Glutamatergic neuron (in vitro differentiated cells): ENCODE measurements at places on chromosomes 7 and 10. TPM values are rescaled to one million over a fixed set of nuclear protein-coding genes. Genes with fewer than 3 reads are reported as not detected.

Gene FGFBP3
- 7.5 TPM for total RNA-seq

Gene ARHGEF35
- total RNA-seq, result 0.69 TPM

Gene OAT
- total RNA-seq, result 49.2 TPM

DNA sequence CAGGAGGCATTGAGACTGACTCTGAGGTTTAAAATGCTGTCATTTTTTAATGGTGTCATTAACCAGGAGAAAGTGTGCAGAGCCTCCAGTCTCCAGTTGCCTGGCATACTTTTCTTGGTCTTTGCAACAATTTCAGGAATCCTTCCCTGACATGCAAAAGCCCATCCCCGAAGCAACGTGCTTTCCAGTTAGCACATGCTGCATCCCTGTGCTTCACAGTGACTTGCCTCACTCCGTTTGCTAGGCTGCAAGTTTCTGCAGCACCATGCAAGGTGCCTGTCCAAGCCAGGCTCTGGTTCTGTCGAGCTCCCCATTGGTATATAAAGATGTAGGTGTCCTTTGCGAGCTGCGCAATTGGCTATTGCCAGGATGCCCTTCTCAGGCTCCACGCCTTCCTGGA is 135.0 kb downstream of the GALNT17 start:
- H3K27ac ChIP-seq, result no peak overlapping the region
- no peak overlapping the region for H3K4me3 ChIP-seq
- peaks cover 14% of the 10 kb centered on the region for H3K36me3 ChIP-seq

DNA sequence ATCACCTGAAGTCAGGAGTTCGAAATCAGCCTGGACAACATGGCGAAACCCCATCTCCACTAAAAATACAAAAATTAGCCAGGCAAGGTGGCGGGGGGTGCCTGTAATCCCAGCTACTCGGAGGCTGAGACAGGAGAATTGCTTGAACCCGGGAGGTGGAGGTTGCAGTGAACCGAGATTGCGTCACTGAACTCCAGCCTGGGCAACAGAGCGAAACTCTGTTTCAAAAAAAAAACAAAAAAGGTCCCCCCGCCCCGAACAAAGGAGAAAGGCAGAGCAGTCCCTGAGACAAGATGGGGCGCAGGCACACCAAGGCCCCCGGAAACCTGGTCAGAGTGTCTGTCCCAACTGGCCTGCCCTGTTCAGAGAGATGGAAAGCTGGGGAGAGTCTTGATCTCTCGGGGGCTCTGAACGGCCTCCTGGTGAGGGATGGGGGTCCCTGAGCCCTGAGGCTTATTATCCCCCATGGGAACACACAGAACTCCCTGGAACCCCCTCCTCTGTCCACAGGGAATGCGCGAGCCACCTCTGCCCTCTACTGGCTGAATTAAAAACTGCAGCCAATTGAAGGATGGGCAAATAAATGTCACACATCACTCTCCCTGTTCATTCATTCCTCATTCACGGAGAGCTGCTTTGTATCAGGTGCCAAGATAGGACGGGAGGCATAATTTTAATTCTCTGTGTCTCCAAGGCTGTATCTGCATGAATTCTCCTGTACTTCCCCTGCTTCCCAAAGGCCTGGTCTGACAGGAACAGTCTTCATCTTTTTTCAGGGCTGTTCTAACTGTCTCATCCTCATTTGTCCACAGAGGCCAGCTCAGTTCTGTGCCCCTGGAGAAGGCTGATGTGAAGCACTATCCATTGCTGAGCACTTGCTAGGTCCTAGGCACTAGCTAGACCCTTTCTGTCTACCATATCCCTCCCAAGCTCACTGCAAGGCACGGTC is 28.9 kb downstream of the MAT1A start:
- peaks cover 1% of the 10 kb centered on the region for H3K27me3 ChIP-seq
- H3K27ac ChIP-seq, result no peak overlapping the region
- no peaks in the 10 kb centered on the region for H3K36me3 ChIP-seq
- H3K4me1 ChIP-seq, result peaks cover 2% of the 10 kb centered on the region
- DNase-seq, result no peak

GRCh38 chr10:7411671-7412128 is 866 bp upstream of the SFMBT2 start:
- H3K4me3 ChIP-seq, result peak overlapping the region; percentile 99
- peak; percentile 34 for DNase-seq
- no peaks in the 10 kb centered on the region for H3K36me3 ChIP-seq
- H3K27ac ChIP-seq, result no peak overlapping the region

- H3K27me3 ChIP-seq, result no peaks in the 10 kb centered on the region
- peaks cover 7% of the 10 kb centered on the region for H3K4me1 ChIP-seq
- H3K36me3 ChIP-seq, result no peaks in the 10 kb centered on the region
- no peak overlapping the region for H3K4me3 ChIP-seq
- DNase-seq, result no peak
- no peak overlapping the region for H3K27ac ChIP-seq
Observed at GRCh38 chr7:10577866-10578374, 395.8 kb upstream of the PHF14 start.

GRCh38 chr7:4616116-4616515 is 66.0 kb upstream of the FOXK1 start:
- H3K27me3 ChIP-seq, result peaks cover 5% of the 10 kb centered on the region
- no peaks in the 10 kb centered on the region for H3K4me1 ChIP-seq
- DNase-seq, result no peak
- H3K27ac ChIP-seq, result no peak overlapping the region
- H3K4me3 ChIP-seq, result no peak overlapping the region
- H3K36me3 ChIP-seq, result peaks cover 8% of the 10 kb centered on the region

GRCh38 chr10:46520941-46521340 is 35.5 kb downstream of the GPRIN2 start:
- peak; percentile 25 for DNase-seq
- no peaks in the 10 kb centered on the region for H3K27me3 ChIP-seq
- no peak overlapping the region for H3K4me3 ChIP-seq
- H3K4me1 ChIP-seq, result peaks cover 3% of the 10 kb centered on the region
- H3K27ac ChIP-seq, result no peak overlapping the region

- no peak for DNase-seq
- peaks cover 9% of the 10 kb centered on the region for H3K36me3 ChIP-seq
- H3K27ac ChIP-seq, result no peak overlapping the region
- no peak overlapping the region for H3K4me3 ChIP-seq
Observed at GRCh38 chr7:128236924-128237586, 4.0 kb upstream of the LEP start.
